ENCODE measurements at places on chromosomes 7 and 10.

DNA sequence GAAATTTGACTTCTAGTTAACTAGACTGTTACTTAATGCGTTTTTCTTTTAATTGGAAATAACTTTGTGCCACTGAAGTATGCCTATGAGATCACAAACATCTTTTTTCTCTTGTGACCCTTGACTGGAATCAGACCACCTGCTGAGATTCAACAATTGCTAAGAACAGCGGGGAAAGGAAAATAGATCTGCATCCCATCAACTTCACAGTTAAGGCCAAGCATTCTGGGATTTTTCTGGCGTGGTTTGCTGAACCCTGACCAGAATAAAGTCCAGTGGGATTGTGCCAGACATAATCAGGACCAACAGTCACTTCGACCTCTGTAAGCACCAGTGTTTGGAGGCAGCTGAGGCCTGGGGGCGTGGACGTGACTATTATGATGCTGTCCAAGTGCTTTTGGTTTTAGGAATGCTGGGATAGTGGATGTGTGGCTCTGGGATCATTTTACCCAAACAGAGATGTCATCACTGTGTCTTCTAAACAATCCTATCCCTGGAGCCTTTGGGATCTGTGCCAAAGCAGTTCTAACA is 373.3 kb upstream of the PRKCQ start:
- DNase-seq = no peak

DNA sequence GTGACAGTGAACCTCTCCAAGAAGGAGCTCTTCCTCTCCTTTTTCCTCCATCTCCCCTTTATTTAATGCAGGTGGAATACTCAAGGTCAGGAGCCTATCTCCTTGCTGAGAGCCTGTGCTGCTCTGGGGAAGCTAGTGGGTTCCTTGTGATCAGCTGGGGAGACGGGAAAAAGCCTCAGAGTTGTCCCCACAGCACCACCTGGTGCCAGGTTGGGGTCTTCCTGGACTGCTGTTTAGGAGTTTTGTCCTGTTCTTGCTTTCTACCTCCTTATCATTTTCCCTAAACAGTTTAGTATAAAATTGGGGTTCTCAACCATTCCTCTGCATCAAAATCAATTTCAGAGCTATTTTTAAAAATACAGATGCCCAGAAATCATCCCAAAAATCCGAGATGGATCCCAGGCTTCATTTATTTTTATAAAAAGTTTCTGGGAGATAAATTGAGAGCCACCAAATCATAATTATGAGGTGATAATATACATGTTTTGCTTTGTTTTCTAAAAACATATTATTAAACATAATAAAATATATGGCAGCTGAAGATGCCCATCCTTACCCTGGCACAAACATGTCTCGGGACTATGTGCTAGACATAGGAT is 44.3 kb downstream of the MACC1 start:
- DNase-seq = no peak

- no peak for DNase-seq
These were observed 36.3 kb upstream of the CCDC3 start for GRCh38 chr10:13037832-13038231.

GRCh38 chr10:28850784-28851183 is 173.5 kb downstream of the BAMBI start:
- DNase-seq = no peak

DNA sequence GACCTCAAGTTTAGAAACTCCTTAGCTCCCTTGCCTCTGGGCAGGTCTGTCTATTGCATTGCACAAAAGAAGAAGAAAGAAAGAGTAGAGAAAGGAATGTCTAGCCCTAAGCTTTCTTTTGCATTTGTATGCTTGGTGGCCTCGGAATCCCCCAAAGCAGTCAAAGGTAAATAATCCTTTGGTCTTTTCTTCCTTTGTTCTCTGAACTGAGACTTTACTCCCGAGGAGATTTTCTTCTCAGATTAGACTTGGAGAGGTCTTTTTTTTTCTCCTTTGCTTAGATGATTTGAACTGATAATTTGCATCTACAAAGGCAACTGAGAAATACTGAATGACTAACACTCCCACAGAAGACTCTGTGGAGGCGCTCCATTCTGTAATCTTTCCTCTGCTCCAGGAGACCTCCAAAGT is 93.2 kb downstream of the AKR1D1 start:
- no peak for DNase-seq

DNA sequence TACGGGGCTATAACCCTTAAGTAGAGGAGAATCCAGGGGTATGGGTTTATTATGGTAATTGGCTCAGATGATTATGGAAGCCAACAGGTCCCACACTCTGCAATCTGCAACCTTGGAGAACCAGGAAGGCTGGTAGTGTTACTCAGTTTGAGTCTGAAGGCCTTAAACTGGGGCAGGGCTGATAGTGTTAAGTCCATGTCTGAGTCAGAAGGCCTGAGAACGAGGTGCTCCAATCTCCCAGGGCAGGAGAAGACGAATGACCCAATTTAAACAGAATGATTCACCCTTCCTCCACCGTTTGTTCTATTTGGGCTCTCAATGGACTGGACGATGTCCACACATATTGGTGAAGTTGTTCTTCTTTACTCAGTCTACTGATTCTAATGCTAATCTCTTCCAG is 244.5 kb upstream of the PTER start:
- no peak for DNase-seq

GRCh38 chr7:133784486-133785001 is 342.6 kb upstream of the LRGUK start:
- no peak for DNase-seq

- no peak for DNase-seq
These were observed 63.0 kb downstream of the HOXA1 start for GRCh38 chr7:27032839-27033238.

GRCh38 chr7:111041577-111041976 is 49.4 kb upstream of the LRRN3 start:
- DNase-seq = no peak

- DNase-seq = no peak
These were observed 634 bp upstream of the HDAC9 start for GRCh38 chr7:18494821-18495408.

DNA sequence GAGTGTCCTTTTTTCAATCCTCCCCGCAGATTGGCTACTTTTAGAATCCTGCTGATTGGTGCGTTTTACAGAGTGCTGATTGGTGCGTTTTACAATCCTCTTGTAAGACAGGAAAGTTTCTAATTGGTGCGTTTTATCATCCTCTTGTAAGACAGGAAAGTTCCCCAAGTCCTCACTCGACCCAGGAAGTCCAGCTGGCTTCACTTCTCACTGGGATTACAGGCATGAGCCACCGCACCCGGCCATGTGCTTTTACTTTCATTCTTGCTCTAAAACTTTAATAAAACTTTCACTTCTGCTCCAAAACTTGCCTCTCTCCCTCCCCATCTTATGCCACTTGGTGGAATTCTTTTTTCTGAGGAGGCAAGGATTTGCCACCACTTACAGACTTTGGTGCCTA is 17.0 kb upstream of the WAPL start:
- no peak for DNase-seq

GRCh38 chr10:5887029-5887428 is 2.7 kb downstream of the ANKRD16 start:
- DNase-seq = no peak

- no peak for DNase-seq
These were observed 15.8 kb downstream of the MAT1A start for GRCh38 chr10:80273523-80274170.

GRCh38 chr7:87934699-87935383 is 790 bp downstream of the ADAM22 start:
- DNase-seq = no peak

- no peak for DNase-seq
These were observed 91.4 kb downstream of the PPP1R3C start for GRCh38 chr10:91541481-91541880.

GRCh38 chr10:111984057-111984456 is 199.5 kb downstream of the GPAM start:
- DNase-seq = no peak

DNA sequence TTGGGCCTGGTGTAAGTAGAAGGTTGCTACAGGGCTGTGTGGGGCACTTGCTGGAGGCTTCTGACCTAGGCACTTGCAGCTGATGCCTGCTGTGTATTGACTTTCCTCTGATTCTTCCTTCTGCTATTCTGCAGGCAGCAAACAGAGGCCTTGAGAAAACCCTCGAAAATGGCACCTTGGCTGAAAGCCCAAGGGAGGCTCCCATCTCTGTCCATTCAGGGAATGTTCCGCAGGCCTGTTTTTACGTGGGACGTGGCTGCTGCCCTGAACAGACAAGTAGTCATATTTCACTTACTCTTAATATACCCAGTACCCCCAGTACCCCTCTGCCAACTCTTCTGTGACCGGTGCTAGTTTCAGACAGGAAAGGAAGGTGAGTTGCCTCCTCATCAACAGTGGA is 664.7 kb downstream of the INHBA start:
- no peak for DNase-seq

DNA sequence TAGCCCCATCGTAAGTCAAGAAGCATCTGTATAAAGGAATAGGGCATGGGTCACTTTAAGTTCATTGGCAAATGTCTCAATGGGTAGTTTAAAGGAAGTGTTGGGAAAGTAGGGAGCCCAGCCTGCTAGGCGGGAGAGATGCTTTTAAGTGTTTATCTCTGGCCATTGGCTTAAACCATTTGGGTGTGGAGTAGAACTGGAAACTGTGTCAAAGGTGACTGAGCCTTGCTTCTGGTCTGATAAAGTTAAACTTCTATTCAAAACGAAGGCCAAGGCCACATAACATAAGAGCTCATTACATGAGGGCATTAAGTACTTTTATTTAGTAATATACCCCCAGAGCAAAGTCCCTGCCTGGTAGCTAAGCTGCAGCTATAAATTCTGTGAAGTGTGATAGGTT is 148.7 kb downstream of the SPAG6 start:
- DNase-seq = no peak

Data from SIG-M5 (cell line).